ENCODE measurements at places on chromosomes 1 and 21. TPM values are rescaled to one million over a fixed set of nuclear protein-coding genes. Genes with fewer than 3 reads are reported as not detected.

DNA sequence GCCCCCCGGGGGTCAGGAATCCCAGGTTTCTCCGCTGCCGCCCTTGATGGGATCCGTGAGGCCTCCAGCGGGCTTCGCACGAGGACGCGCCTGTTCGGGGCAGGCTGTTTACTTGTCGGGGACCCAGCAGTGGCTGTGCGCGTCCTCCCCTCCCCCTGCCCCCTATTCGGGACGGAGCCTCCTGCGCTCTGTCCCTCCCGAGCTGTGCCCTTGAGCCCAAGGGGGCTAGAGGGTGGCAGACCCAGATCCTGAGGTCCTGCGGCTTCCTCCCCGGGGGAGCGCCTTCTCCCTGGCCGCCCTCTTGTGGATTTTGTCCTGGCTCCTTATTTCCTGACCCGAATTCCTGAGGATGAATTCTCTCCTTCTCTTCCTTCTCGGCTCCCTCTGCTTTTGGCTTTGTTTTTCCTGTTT, 38.4 kb downstream of the PIK3CD start:
- no peaks in the 10 kb centered on the region for H3K27me3 ChIP-seq
- H3K27ac ChIP-seq: peak overlapping the region; percentile 25
- DNase-seq: peak; percentile 21
- peak overlapping the region; percentile 74 for H3K4me3 ChIP-seq
- H3K36me3 ChIP-seq: peaks cover 2% of the 10 kb centered on the region

DNA sequence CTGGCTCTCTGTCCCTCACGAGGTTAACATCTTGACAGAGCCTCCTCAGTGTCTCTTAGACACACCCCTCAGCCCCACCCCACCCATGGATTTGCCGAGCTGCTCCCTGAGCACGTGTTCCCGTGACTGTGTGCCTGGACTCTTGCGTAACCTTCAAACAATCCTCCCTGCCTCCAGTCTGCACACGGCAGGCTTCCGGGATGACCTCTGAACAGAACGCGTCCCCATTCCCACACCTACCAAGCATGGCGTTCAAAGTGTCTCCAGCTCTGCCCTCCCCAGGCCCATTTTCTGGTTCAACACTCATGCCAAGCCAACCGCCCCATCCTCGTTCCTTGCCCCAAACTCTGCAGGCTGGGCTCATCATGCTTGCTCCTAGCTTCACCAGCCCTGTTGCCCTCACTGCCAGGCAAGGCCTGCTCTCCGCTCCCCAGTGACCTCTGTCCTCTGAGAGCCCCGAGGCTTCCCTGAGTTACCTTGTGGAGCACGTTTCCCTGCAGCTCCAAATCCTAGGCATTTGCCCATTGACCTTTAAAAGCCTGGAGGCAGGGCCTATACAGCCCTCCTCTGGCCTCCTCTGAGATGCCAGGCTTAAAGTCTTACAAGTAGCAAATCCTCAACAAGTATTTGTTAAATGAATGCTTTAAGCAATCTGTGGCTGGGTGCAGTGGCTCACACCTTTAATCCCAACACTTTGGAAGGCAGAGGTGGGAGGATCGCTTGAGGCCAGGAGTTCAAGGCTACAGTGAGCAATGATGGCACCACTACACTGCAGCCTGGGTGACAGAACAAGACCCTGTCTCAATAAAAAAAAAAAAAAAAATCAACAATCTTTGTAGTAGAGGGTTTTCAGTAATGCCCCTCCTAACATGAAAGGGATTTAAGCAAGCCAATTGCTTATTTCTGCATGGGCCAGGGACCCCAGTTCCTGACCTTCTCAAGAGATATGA, 5.0 kb downstream of the AGT start:
- H3K27ac ChIP-seq: no peak overlapping the region
- no peaks in the 10 kb centered on the region for H3K27me3 ChIP-seq
- no peak for DNase-seq
- no peaks in the 10 kb centered on the region for H3K36me3 ChIP-seq

ANGPTL3 gene
- total RNA-seq: not detected

- H3K4me1 ChIP-seq: no peaks in the 10 kb centered on the region
- H3K27ac ChIP-seq: no peak overlapping the region
- H3K36me3 ChIP-seq: peaks cover 3% of the 10 kb centered on the region
- H3K4me3 ChIP-seq: no peak overlapping the region
Measured at GRCh38 chr1:241902391-241903065, 54.5 kb downstream of the EXO1 start.

FCGR2B gene
- 1.3 TPM for total RNA-seq

DNA sequence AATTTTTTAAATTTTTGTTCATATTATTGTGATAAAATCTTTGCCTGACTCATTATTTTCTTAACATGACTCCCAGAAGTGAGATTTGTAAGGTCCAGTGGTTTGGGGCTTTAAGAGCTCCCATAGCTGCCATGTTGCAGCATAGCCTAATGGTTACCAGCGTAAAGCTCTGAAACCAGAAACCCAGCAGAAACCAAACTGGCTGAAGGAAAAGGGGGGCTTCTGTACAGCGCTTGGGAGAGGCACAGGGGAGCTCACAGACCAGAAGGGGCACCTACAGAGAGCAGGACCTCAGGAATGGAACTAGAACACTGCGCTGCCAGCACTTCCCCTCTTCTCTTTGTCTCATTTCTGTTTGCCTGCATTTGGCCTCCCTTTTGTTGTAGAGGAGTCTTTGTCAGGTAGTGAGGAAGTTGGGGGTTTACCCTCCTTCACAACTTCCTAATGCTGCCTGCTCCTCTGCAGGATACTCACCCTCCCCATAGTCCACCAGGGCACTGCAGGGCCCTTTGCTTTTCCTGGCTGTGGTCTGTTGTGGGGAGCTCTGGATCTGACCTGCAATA, 2.6 kb upstream of the PYCR2 start:
- H3K36me3 ChIP-seq: peaks cover 10% of the 10 kb centered on the region
- no peak overlapping the region for H3K4me3 ChIP-seq
- H3K27ac ChIP-seq: no peak overlapping the region
- peaks cover 41% of the 10 kb centered on the region for H3K4me1 ChIP-seq
- DNase-seq: no peak

- no peaks in the 10 kb centered on the region for H3K36me3 ChIP-seq
- no peak for DNase-seq
- H3K4me3 ChIP-seq: no peak overlapping the region
- no peaks in the 10 kb centered on the region for H3K27me3 ChIP-seq
- H3K4me1 ChIP-seq: no peaks in the 10 kb centered on the region
Measured at GRCh38 chr1:169571450-169571849, 14.8 kb downstream of the F5 start.

DNA sequence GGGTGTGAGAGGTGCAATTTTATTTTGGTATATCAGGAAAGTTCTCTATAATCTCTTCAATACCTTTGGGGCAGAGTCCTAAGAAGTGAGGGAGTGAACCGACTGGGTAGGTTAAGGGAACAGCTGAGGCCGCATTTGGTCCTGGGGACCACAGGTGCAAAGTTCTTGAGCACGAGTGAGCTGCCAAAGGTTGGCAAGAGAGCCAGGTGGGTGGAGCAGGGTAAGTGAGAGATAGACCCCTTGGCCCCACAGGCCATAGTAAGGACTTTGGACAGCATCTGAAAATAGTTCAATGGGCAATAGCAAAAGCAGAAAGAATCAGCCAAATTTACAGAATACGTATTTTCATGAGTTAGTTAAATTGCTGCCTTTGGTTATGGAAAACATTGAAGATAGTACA, 11.0 kb upstream of the NID1 start:
- no peak for DNase-seq
- H3K27ac ChIP-seq: no peak overlapping the region
- no peaks in the 10 kb centered on the region for H3K27me3 ChIP-seq
- H3K4me1 ChIP-seq: no peaks in the 10 kb centered on the region
- no peak overlapping the region for H3K4me3 ChIP-seq

SH2D2A gene
- total RNA-seq: 17.9 TPM

DNA sequence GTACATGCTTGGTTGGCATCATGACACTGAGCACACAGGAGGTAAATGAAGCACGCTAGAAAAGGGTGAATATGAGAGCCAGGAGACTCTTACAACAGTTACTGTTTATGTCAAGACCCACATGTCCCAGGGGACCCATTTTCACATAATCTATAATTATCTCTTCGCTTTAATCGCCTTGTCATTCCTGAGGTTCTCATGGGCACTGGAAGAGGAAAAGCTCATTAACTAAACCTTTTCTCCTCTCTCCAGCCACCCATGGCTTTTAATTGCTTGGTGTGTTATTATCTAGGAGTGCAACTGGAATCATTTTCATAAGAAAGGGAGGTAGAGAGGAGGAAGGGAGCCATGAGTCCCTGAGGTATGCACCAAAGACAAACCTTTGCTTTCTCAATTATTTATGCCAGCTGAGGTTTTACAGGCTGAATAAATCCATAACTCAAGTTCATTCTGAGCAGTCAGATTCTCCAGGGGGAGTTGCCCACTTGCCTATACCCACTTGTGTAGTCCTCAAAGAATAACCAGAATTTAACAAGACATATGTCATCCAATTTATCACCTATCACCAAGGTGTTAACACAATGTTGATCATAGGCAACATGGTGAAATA, 77.4 kb downstream of the ACBD6 start:
- no peaks in the 10 kb centered on the region for H3K27me3 ChIP-seq
- H3K27ac ChIP-seq: no peak overlapping the region
- H3K4me1 ChIP-seq: no peaks in the 10 kb centered on the region
- DNase-seq: no peak
- H3K36me3 ChIP-seq: no peaks in the 10 kb centered on the region

VAV3 gene
- total RNA-seq: 15.8 TPM

KLHDC8A gene
- 0.19 TPM for total RNA-seq

CELA2B gene
- total RNA-seq: 0.28 TPM

DNA sequence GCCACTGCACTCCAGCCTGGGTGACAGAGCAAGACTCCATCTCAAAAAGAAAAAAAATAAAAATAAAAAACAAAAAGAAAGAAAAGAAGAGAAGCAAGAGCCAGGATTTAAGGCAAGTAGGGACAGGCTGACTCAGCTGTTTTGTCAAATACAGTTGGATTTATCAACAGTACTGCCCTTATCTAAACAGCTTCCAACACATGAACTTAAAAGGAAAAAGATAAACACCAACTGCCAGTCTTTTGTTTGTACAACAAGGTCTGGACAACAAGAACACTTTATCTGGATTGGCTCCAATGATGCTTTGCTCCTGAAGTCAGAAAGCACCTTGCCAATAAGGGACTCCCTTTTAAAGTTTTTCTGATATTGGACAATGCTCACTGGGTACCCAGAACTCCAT, 886.0 kb downstream of the ADGRL2 start:
- H3K27me3 ChIP-seq: no peaks in the 10 kb centered on the region
- no peaks in the 10 kb centered on the region for H3K4me1 ChIP-seq
- H3K36me3 ChIP-seq: no peaks in the 10 kb centered on the region
- no peak for DNase-seq
- no peak overlapping the region for H3K27ac ChIP-seq
- H3K4me3 ChIP-seq: no peak overlapping the region

DNA sequence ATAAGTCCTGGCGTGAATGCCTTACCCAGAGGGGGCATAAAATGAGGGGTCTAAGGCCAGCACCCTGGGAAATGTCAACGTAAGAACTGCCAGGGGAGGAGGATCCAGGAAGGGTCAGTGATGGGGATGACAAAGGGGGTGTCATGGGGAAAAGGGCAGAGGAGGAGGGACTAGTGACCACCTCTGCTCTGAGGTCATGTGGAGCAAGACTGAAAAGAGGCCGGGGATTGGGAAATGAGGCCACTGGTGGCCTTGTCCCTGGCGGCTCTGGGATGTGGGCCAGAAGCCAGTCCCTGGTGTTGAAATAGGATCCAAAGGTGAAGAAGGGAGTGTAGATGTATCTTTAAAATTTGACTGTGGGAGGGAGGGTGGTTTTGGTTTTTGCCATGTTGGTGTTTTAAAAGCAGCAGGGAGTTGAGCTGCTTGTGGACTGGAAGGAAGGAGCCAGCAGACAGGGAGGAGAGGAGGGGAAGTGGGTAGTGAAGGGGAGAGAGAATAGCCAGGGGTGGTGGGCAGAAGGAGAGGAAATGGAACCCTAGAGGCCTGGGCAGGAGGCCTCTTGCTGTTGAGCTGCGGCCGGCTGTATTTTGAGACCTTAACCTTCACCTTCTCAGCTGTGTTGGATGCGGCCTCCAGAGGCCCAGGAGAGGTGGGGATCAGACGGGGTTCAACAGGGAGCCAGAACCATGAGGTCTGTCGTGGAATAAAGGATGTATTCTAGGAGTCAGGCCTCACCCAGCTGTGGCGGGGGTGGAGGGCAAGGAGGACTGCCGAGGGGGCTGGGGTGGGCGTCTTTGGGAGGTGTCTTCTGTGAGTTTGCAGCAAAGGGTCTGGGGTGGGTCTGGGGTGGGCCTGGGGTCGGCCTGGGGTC, 92.5 kb downstream of the DHRS3 start:
- H3K4me1 ChIP-seq: no peaks in the 10 kb centered on the region
- H3K27me3 ChIP-seq: no peaks in the 10 kb centered on the region
- H3K4me3 ChIP-seq: no peak overlapping the region
- no peak overlapping the region for H3K27ac ChIP-seq
- no peak for DNase-seq

DNA sequence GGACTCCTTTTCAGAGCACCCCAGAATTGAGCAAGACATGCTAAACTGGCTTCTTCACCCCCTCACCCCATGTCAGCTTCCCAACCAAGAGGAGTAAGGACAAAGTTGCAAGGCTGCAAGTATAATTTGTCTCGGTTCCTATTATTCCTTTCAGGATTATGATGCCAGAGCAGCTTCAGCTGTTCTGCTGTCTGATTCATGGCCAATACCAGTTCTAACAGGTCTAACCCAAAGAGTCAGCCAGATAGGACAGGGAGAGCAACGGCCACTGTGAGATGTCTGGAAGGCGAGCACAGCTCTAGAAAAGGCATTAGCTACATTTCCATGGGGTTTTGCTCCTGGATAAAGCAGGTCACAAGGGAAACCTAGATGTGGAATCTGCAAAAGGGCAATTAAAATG, 53.3 kb upstream of the HOOK1 start:
- H3K4me3 ChIP-seq: no peak overlapping the region
- peaks cover 5% of the 10 kb centered on the region for H3K4me1 ChIP-seq
- no peaks in the 10 kb centered on the region for H3K36me3 ChIP-seq
- H3K27me3 ChIP-seq: no peaks in the 10 kb centered on the region
- no peak overlapping the region for H3K27ac ChIP-seq
- DNase-seq: no peak

GRCh38 chr1:40450495-40451237, 390 bp downstream of the ZFP69B start:
- peak overlapping the region; percentile 84 for H3K27ac ChIP-seq
- no peaks in the 10 kb centered on the region for H3K27me3 ChIP-seq
- no peak for DNase-seq
- H3K36me3 ChIP-seq: no peaks in the 10 kb centered on the region
- H3K4me3 ChIP-seq: peak overlapping the region; percentile 69
- peaks cover 10% of the 10 kb centered on the region for H3K4me1 ChIP-seq

GRCh38 chr1:109213345-109213823, 334 bp upstream of the SARS1 start:
- H3K36me3 ChIP-seq: peaks cover 6% of the 10 kb centered on the region
- no peak for DNase-seq
- H3K4me3 ChIP-seq: peak overlapping the region; percentile 14

- no peak overlapping the region for H3K4me3 ChIP-seq
- peaks cover 49% of the 10 kb centered on the region for H3K4me1 ChIP-seq
- H3K27ac ChIP-seq: no peak overlapping the region
Measured at GRCh38 chr1:204713541-204713940, 28.0 kb upstream of the LRRN2 start.
